ENCODE measurements at places on chromosomes 4 and X.

- DNase-seq: no peak
These were observed 50.4 kb upstream of the IL13RA2 start for GRCh38 chrX:115067812-115068211.

- no peak for DNase-seq
These were observed 35.2 kb downstream of the SEPTIN11 start for GRCh38 chr4:76984788-76985211.

- DNase-seq: no peak
These were observed 41.8 kb downstream of the UGT2B28 start for GRCh38 chr4:69322055-69322454.

GRCh38 chr4:158008551-158009218 is 164.1 kb downstream of the GASK1B start:
- no peak for DNase-seq

DNA sequence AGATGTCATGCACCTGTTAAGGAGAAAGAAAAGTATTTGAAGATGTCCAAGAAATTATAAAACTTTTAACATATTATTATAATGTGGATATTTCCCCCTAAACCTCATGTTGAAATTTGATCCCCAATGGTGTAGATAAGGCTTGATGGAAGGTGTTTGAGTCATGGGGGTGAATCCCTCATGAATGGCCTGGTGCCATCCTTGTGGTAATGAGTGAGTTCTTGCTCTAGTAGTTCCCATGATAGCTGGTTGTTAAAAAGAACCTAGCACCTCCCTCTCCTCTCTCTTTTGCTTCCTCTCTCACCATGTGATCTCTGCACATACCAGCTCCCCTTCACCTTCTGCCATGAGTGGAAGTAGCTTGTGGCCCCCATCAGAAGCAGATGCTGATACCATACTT is 176.6 kb upstream of the NR3C2 start:
- DNase-seq: no peak

GRCh38 chrX:117982694-117983392 is 133.8 kb downstream of the KLHL13 start:
- no peak for DNase-seq

DNA sequence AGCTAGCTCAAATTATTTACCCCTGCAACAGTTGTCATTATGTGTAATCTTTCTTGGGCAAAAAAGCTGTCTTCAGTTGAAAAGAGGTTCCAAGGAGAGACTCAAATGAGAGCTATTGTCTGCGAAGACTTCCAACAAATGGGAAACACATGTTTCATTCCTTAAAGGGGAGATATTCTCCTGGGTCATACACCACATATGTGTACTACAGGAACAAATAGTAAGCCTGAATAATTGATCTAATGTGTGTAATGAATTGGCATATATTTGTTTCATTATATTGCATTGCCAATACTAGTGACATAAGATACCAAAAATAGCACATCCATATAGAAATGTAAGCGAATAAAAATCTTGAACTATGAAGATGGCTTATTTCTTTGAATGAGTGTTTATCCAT is 950.9 kb upstream of the NDST4 start:
- no peak for DNase-seq

DNA sequence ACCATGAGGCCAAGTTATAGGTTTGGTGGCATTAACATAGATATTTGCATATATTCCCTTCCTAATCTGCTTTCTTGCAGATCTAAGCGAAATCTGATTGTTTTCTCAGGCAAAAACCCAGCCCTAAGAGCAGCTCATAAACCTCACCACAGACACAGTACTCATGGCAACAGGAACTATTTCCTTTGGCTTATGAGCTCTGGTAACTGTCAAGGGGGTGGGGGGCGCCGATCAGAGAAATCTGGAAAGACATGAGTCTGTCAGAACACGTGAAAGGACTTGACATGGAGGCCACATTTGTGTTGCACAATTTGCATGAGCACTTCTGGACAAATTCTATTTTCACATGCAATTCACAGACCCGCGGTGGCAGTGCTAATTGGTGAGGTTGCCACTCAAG is 83.7 kb downstream of the MGST2 start:
- DNase-seq: no peak

DNA sequence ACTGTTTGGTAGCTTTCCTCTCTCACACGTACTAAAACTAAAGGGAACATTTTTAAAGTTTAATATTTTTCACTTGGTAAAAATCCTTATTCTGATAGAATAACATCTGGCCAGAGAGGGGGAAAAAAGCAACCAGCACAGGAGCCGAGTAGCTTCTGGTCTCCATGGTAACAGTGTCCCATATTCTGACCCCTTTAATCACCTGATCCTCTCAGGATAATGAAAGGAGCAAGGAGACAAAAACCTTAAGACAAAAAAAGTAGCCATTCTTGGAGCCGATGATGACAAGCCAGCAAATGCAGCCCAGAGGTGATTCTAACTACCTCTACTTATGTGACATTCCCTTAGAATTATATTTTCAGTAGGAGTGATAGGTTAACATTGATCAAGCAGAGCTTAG is 126.6 kb downstream of the SLC39A8 start:
- no peak for DNase-seq

GRCh38 chr4:100086766-100087431 is 103.4 kb downstream of the DDIT4L start:
- no peak for DNase-seq

GRCh38 chr4:183610033-183610432 is 49.0 kb downstream of the RWDD4 start:
- no peak for DNase-seq

GRCh38 chrX:95703696-95704095 is 980.9 kb upstream of the DIAPH2 start:
- DNase-seq: no peak

DNA sequence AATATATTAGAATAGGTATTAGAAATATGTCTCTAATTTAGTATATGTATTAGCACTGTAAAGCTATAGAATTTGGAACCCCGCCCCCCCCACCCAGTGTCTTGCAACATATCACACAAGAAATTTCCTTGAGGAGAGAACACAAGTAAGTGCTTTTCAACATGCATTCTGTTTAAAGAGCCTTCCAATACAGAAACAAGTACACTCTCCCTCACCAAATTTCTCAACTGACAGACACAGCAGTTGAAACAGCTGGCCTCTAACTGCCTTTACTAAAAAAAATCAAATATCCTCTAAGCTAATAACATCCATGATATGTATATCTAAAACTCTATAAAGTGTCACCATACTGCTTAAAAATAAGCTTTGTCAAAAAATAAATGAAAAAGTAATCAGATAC is 12.4 kb downstream of the CAMK2D start:
- no peak for DNase-seq

DNA sequence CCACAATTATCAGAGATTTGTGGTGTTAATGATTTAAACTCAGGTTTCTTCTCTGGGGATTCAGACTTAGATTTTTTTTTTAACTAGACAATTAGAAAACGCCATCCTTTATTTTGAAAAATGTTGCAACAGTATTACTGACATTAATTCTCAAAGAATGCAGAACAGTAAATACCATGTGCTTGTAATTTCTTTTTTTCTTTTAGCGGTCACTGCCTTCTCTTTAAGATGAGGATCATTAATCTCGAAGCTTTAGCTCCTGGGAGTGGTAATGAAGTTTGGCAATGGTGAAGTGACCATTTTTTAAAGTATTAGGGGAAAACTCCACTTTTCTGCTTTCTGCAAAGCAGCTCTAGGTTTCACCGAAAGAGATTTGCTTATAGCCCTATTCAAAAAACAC is 164.0 kb upstream of the MBNL3 start:
- DNase-seq: no peak

DNA sequence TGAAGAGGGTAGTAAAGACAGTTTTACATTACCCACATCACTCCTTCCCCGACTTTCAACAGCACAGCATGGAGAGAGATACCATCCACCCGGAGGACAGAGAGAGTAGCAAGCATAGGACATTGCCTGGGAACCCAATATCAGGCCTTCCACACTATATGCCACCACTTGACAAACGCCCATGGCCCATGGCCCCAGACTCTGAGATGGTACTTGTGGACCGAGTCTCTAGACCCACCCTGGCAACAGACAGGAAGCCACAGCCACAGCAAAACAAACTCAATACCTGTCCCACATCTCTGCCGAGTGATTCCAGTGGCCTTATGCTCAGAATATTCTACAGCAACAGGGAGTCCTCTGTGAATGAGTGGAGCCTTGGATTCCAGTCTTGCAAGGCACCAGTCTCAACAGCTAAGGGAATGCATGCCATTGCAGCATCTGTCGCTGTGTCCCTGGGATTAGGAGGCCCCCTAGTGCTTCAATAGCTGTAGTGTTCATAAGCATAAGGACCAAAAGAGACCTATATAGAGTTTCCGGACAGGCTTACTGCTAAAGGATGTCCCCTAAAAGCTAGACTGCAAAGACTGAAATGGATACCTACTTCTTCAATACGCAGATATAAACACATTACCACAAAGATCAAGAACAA is 14.7 kb upstream of the CT55 start:
- no peak for DNase-seq

- no peak for DNase-seq
These were observed 119.7 kb upstream of the RBPJ start for GRCh38 chr4:26201120-26201519.

DNA sequence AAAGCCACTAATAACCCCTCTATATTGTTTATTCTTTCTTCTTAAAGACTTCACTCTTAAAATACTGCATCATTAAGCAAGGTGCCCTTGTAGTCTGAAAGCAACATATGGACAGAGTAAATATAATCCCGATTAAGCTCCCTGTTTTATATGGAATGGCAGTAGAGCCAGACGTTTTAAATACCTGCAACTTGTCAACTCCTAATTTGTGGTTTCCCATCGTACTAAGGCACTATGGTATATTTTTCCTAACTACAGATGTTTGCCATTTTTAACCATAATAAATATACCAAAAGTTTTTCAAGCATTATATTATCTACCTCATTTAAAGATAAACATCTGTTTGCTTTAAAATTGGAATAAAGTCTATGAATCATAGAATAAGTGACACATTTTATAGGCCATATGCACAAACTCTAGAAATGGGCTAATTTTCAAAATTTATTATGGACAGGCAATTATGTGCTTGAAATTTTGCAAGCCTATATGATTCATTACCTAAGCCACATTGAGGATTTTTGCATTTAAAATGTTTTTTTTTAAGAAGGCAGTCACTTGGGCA is 194.6 kb downstream of the FRMPD4 start:
- no peak for DNase-seq

DNA sequence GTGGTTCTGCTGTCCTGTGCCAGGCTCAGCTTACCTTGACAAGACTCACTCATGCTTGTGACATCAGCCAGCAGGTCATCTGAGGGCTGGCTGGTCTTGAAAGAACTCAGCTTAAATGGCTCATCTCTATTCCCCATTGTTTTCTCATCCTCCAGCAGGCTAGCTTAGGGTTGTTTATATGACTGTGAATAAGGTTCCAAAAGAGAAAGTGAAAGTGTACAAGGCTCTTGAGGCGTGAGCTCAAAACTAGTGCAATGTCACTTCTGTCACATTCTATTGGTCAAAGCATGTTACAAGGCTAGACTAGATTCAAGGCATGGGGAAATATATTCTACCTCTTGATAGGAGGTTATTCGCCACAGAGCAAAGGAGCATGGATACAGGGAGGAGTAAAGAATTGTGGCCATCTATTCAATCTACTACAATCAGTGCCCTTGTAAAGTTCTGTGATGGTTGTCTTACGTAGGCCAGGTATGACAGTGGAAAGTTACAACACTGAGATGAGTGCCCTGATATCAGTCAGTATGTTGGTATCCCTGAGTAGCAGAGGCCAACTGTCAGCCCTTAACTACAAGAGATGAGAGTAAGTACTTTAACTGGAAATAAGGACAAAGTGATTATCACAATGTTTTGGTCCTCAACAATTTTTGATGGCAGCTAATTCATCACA is 19.8 kb upstream of the TMLHE start:
- no peak for DNase-seq

DNA sequence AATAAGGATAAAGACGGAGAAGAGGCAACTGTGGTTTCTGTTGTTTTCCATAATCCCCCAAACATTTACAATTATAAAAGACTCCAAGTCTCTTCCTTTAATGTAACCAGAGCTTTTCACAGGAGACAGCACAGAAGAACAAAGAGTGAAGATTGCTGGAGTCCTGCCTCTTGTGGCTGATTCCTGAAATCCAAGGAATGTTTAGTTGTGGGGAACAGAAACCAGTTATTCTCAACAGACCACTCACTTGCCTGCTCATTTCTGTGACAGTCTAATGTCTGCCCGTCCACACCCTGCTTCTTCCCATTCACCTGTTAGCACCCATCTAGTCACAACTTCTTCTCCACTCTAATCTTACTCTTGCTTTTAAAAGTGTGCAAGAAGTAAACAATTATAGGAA is 12.1 kb downstream of the TEX13B start:
- no peak for DNase-seq

- no peak for DNase-seq
These were observed 75.9 kb downstream of the SPATA18 start for GRCh38 chr4:52126966-52127365.

DNA sequence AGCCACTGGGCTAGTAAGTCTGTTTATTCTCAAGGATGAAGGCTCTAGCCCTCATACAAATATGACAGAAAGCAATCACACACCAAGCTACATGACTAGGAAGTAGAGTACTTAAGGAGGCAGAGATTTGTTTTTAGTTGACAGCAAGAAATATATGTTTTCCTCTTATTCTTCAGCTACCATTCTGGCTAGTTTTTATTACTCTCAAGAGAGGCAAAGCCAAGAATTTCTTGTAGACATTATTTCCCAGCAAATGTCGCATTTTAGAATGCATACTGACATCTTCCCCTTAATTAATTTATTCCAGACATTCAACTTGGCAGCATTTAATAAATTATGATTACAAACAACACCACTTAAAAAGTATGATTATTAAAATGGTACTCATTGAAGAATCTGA is 23.4 kb upstream of the FAM9C start:
- no peak for DNase-seq

GRCh38 chr4:11106759-11107158 is 321.9 kb downstream of the HS3ST1 start:
- no peak for DNase-seq

DNA sequence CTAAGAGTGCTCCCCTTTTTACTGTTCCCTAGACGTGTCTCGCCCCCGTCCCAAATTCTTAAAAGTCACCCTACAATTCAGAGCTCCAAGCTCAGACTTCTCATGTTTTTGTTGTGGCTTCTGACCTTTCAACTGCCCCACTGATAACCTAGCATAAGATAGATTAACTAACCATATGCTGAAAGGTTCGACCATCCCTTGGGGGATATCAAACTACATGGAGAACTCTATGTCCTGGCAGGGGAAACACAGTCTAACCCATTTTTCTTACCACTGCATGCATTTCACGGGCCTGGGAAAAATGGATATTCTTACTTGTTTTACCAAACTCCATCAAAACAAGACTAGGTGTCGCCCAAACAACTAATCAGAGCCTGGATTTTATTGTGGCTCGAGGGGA is 236.4 kb upstream of the MID1 start:
- DNase-seq: no peak

DNA sequence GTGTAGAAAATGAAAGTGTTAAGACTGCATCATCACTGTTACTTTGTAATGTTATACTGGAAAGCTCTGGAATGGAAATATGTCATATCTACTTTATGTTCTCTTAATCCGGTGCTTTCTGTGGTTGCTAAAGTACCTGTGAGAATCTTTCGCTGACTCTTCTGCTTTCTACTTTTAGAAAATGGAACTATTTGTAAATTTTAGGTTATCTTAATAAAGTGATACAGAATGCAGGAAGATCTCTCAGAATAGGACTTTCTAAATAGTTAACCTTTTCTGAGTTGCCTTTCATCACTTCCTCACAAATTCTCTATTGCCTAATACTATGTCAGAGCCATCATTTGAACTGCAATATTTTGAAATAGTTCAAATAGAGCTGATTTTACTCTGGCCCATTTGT is 69.3 kb downstream of the BMP2K start:
- DNase-seq: no peak

- DNase-seq: no peak
These were observed 932 bp downstream of the GRIA2 start for GRCh38 chr4:157221426-157221894.
